Dermis blood vessel endothelial cell (primary cell): ENCODE measurements at places on chromosomes 4 and X.

- DNase-seq, result no peak
These were observed 212.8 kb downstream of the GPAT3 start for GRCh38 chr4:83748711-83749110.

DNA sequence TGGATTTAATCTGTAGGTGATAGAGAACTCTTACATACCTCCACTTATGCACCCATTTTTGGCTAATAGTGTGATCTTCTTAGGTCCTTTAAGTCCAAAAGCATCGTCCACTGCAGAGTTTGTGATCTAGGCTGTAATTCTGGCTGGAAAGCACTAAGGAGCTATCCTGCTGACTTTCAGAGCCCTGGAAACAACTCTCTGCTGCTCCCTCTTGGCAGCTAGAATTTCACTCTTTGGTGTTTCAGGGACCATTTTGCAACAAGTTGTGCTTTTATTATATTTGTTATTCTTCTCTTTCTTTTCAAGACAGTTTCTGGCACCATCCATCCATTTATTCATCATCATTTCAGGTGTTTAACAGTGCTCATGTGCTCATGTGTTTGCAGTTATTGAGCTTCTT is 130.0 kb downstream of the RBM46 start:
- no peak for DNase-seq

- peak; percentile 49 for DNase-seq
These were observed 22.4 kb upstream of the STIM2 start for GRCh38 chr4:26837993-26838842.

DNA sequence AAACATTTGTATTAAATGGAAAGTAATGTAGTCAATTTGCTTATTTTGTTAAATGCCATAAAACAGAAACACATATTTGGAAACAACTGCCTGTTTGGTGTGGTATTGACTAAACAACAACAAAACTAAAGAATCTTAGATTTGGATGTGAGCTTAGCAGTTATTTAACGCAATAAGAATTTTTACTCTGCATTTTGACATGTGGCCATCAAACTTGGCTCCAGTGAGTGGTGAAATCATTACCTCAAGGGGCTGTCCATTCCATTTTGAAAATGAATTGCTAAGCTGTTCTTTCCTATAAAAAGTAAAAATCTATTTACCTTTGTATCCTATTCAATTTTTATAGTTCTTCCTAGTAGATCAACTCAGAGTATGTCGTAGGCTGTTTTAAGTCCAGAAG is 84.2 kb downstream of the DKK2 start:
- DNase-seq, result no peak

DNA sequence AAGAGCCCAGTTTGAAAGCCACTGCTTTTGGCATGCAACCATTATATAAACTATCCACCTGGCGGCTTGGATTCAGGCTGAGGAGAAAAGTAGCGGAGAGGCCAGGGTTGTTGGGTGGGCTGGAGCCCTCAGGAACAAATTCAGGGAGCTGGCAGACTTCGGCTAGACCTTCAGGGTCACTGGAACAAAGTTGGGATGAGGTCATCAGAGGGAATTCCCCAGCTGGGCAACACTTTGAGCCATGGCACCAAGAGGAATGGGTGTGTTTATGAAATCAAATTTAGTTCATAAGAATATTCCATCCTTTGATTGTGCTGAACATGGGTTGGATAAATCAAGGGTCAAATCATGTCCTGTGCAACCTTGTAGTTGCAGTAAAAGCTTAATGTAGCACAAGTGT is 22.0 kb downstream of the MTMR1 start:
- peak; percentile 23 for DNase-seq

DNA sequence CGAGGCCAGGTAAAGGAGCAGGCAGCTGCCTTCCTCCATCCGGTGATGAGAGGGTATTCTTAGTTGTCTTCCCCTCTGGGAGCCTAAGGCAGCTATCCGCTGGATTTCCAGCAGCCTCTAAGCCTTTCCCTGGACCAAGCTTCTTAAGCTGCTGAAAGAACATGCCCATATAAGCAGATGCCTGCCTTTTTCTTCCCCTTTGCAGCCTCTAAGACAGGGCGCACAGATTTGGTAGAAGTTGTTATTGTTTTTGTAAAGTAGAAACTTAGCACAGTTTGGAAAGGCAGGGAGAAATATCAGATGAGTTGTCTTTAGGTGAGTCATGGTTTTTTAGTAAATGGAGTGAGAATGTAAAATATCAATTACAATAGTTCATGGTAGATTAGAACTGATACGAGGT is 210.8 kb downstream of the ARHGAP10 start:
- DNase-seq, result no peak
